Astrocyte (in vitro differentiated cells and primary cell): ENCODE measurements at places on chromosomes 6 and 20. TPM values are rescaled to one million over a fixed set of nuclear protein-coding genes. Genes with fewer than 3 reads are reported as not detected.
A peak's percentile ranks its signal among the peaks of the same experiment; 100 is the strongest.

ASF1A gene
- 35.7 and 36.4 TPM in 2 replicates for total RNA-seq

SRF gene
- total RNA-seq, result 53.5 and 54.9 TPM in 2 replicates

- peaks cover 24% of the 10 kb centered on the region for H3K36me3 ChIP-seq
- H3K27me3 ChIP-seq, result no peaks in the 10 kb centered on the region
- peaks cover 34% of the 10 kb centered on the region for H3K4me1 ChIP-seq
Observed at GRCh38 chr6:31834367-31835250, 7.1 kb downstream of the HSPA1B start.

DNA sequence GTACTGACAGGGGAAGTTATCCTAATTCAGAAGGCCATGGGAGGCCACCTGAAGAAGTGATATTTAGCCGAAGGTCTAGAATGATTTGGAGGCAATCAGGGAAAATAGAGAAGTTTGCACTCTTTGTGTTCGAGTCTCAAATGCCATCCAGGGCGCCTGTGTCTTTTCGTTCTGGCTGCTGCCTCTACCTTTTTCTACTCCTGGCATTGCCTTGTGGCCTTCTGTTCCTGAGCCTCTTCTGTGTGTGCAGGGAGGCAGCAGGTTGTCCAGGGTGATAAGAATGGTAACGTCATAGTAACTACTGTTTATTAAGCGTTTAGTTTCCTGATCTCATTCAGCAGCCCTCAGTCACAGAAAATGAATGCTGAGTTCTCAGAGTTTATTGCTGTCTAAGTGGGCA is 252.1 kb downstream of the FARS2 start:
- no peaks in the 10 kb centered on the region for H3K36me3 ChIP-seq
- no peaks in the 10 kb centered on the region for H3K4me1 ChIP-seq
- no peak for DNase-seq
- H3K27ac ChIP-seq, result no peak overlapping the region

DNA sequence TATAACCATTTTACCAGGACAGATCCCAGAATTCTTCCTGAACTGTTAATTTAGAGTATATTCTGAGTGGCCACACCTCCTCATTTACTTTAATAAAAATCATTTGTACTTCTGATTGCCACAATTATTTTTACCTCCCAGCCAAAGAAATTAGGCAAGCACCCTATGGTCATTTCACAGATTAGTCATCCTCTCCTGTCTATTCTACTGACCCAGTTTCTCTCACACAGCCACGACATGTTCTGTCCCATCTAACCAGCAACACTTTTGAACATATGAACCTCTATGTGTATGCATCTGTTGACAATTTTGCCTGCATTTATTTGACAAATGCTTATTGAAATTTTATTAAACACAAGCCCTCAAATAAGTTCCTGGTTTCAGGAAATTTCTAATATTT is 202.6 kb upstream of the STXBP5 start:
- H3K4me1 ChIP-seq, result no peaks in the 10 kb centered on the region
- H3K4me3 ChIP-seq, result no peak overlapping the region
- H3K27ac ChIP-seq, result no peak overlapping the region

PAX1 gene
- not detected in 2 replicates for total RNA-seq

- H3K27ac ChIP-seq, result no peak overlapping the region
- peak; percentile 26 for DNase-seq
- H3K4me3 ChIP-seq, result no peak overlapping the region
- peaks cover 18% of the 10 kb centered on the region for H3K4me1 ChIP-seq
- H3K27me3 ChIP-seq, result no peaks in the 10 kb centered on the region
Observed at GRCh38 chr6:37314487-37315156, 39.2 kb upstream of the RNF8 start.

DNA sequence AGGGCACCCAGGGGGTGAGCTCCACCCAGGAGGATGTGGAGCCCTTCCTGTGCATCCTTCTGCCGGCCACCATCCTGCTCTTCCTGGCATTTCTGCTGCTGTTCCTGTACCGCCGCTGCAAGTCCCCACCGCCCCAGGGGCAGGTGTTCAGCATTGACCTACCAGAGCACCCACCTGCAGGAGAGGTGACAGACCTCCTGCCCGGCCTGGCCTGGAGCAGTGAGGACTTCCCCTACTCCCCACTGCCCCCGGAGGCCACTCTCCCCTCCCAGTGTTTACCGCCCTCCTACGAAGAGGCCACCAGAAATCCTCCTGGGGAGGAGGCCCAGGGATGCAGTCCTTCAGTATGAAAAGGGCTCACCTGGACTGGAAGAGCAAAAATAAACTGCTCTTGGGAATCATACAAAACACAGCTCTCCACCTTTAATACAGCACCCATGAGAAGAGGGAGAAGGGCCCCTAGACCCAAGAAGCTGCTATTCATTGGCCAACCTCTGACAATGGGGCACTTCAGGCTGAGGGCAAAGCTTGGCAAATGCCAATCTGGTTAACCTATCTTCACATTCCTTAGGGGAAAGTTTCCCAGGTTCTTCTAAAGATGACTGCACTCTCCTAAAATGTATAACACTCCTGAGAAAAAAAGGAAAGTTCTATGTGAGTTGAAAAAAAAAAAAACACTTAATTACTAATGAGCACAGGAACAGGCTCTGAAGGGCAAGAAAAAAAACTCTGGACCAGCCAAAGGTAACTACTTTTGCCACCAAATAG is 5.0 kb downstream of the SMIM28 start:
- no peak overlapping the region for H3K4me3 ChIP-seq
- DNase-seq, result no peak
- no peaks in the 10 kb centered on the region for H3K36me3 ChIP-seq
- no peak overlapping the region for H3K27ac ChIP-seq
- H3K27me3 ChIP-seq, result no peaks in the 10 kb centered on the region

- H3K4me1 ChIP-seq, result no peaks in the 10 kb centered on the region
- no peaks in the 10 kb centered on the region for H3K36me3 ChIP-seq
- H3K4me3 ChIP-seq, result no peak overlapping the region
- no peaks in the 10 kb centered on the region for H3K27me3 ChIP-seq
Observed at GRCh38 chr20:53019464-53019863, 47.3 kb downstream of the TSHZ2 start.

GRCh38 chr20:25538838-25539665 is 46.3 kb downstream of the NINL start:
- H3K27ac ChIP-seq, result no peak overlapping the region
- H3K36me3 ChIP-seq, result no peaks in the 10 kb centered on the region
- DNase-seq, result no peak
- peaks cover 10% of the 10 kb centered on the region for H3K4me1 ChIP-seq

JPH2 gene
- total RNA-seq, result 18.1 and 18.5 TPM in 2 replicates

GRCh38 chr20:17097603-17098002 is 129.2 kb upstream of the PCSK2 start:
- no peak for DNase-seq
- no peak overlapping the region for H3K4me3 ChIP-seq
- H3K27ac ChIP-seq, result no peak overlapping the region
